Stimulated activated CD4-positive, alpha-beta T cell treated with anti-CD3 and anti-CD28 coated beads, TNF-alpha, amount 100 ng/mL, for 24 hours (primary cell): ENCODE measurements at places on chromosomes 12 and 14.
A peak's percentile ranks its signal among the peaks of the same experiment; 100 is the strongest.

DNA sequence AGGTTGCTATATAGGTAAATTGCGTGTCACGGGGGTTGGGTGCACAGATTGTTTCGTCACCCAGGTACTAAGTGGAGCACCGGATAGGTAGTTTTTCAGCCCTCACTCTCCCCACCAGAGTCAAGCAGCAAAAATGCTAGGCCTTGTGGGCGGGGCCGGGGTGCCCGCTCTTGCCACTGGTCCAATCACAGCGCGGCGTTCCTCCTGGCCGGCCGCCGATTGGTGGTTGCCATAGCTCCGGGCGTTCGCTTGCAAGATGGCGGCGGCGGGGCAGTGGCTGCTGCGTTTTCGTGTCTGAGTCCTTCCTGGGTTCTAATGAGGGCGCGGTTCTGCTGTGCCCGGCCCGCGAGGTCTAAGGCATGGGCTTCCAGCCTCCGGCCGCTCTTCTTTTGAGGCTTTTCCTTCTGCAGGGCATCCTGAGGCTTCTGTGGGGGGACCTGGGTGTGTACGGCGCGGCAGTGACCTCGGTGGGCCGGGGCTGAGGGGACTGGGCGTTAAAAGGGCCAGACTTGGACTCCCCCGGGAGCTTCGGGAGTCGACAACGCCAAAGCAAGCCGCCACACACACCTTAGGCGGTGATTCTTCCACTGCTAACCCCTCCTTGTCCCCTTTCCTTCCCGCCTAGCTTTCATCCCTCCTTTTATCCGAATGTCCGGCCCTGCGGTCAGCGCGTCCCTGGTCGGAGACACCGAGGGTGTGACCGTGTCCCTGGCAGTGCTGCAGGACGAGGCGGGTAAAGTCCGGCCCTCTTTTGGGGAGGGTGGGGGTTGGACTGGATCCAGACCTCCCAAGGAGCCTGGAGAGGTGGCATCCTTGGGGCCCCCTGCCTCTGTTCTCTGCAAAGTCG lies at the start of gene TCTN2:
Gene TCTN2, plus strand, starts transcription at position 232 of the 847 bp plus-strand sequence. Its CDS starts 128 bp downstream, at position 360.
- peak; percentile 91 for DNase-seq

GRCh38 chr14:44812672-44813071 lies 149.1 kb downstream of the KLHL28 start:
- no peak for DNase-seq

DNA sequence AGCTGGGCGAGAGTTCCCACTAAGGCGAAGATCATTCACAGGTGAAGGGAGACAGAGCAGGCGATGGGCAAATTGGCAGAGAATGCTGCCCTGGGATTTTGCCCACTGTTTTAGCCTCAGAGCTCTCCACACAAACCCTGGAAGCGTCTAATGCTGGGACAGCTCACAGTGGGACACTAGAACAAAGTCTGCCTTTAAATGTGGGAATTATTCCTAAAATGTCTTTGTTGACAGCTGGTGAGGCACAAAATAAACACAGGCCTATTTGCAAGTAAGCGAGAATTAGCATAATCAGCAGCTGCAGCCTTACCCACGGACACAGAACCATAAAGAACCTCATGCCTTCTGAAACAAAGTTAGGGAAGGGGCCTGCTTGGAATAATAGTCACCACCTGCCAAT lies 824.5 kb downstream of the AACS start:
- DNase-seq = no peak

GRCh38 chr12:1993871-1994371 lies 10.3 kb downstream of the DCP1B start:
- no peak for DNase-seq

- no peak for DNase-seq
Observed at GRCh38 chr14:47149326-47149725, 497.7 kb upstream of the RPL10L start.

GRCh38 chr14:67151082-67151666 lies 38.1 kb upstream of the GARIN2 start:
- DNase-seq = no peak

- DNase-seq = no peak
Observed at GRCh38 chr12:105677672-105678071, 347.2 kb downstream of the C12orf75 start.

DNA sequence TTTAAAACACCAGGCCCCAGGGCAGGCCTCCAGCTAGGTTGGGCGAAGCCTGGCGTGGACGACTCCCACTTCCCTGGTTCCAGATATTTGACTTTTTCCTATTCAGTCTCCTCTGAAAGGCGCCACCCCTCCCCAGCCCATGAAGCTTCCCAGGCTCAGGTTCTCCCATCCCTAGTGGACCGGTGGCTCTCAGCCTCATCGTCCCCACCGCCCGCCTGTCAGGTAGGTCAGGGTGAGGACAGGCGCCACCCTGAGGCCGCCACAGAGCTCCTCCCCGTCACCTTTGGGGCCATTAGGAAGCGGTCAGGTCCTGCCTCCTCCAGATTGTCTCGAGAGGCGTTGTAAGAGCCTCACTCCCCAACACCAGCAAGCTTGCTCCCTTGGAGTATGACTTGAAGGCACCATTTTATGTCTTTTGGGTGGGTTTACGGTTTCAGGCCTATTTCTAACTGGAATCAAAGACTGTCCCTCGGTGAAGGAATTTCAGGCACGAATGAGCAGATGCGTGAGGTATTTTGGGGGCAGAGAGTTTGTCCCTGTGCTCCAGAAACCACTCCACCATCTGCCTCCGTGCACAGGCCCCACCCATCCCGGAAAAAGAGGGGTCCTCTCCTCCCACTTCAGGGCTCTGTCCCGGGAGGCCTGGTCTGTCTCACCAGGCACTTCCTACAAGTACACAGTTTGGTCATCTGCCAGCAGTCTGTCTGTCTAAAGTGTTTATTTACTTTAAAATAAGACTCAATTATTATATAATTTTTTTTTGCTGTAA lies 55.6 kb downstream of the TSPAN9 start:
- DNase-seq = no peak

GRCh38 chr12:125773033-125773640 lies 707.9 kb downstream of the AACS start:
- DNase-seq = no peak

DNA sequence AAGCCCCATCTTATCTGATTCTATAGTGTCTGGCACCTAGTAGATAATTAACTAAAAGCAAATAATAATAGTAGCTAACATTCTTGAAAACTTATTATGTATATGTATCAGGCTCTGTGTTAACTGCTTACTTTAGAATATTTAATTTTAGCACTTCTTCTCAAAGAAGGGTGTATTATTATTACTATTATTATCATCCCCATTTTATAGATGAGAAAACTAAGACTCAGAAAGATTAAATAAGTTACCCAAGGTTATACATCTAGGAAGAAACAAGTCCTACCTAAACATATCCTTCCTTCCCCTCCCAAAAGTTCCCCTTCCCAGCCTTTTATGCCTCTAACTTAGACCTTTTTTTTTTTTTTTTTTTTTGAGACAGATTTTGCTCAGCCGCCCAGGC lies 61.4 kb downstream of the UBR7 start:
- no peak for DNase-seq

DNA sequence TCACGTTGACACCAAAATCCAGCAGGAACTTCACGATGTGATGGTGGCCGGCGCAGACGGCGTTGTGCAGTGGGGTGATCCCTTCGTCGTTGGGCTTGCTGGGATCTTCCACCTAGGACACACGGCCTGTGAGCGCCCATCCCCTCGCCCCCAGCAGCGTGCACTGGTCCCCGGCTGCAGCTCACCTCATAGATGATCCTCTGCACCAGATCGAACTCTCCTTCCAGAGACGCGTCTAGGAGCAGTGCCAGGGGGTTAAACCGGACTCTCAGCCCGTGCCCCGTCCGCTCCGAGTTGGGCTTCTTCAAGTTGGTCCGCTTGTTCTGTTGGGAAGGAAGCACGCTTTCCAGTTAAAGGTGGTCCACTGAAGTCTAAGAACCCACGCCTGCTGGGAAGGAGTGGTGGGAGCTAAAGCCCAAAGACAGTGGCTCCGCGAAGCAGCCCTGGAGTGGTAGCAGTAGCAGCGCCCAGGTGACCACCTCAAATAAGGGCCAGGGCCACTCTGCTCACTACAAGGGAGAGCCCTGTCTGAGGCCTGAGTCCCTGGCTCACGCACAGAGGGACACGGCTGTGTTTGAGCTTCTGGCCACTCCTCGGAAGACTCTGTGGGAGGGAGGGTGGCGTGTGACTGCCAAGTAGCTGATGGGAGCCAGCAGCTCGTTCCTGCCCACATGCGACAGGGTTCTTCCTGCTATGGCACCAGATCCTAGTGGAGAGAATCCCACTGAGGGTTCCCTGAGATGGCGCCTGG lies 23.3 kb downstream of the ZFYVE21 start:
- DNase-seq = no peak

GRCh38 chr12:43836475-43836989 lies 651 bp downstream of the TMEM117 start:
- DNase-seq = no peak

DNA sequence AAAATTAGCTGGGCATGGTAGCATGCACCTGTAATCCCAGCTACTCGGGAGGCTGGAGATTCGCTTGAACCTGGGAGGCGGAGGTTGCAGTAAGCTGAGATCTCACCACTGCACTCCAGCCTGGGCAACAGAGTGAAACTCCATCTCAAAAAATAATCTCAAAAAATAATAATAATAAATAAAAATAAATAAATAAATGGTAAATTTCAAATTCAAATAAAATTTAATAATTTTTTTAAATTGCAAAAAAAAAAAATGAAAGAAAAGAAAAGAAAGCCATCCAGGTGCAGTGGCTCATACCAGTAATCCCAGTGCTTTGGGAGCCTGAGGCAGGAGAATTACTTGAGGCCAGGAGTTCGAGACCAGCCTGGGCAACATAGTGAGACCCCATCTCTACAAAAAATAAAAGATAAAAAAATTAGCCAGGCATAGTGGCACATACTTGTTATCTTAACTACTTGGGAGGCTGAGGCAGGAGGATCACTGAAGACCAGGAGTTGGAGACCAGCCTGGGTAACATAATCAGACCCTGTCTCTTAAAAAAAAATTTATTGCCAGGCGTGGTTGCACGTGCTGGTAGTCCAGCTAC lies 36.4 kb downstream of the ALDH2 start:
- no peak for DNase-seq

DNA sequence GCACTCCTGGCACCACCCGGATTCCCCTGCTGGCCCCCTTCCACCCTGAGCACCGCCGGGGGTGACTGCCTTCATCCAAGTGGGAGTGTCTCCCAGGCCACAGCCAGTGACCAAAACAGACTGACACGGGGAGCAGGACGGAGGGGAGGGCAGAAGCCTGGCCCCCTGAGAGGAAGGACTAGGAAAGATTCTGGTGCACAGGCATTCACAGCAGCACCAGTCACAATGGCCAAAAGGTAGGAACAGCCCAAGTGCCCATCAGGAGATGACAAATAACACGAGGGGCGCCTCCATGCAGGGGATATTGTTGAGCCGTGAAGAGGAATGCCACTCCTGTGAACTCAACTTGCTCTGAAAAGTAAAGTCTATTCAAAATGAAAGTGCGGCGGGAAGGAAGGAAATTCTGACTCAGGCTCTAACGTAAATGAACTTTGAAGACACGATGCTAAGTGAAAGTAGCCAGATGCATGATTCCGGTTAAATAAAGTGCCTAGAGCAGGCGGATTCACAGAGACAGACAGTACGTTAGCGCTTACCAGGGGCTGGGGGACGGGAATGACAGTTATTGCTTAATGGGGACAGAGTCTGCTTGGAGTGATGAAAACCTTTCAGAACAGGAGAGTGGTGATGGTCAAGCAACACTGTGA lies 146.1 kb upstream of the NCOR2 start:
- peak; percentile 73 for DNase-seq

GRCh38 chr14:64830961-64831360 lies 48.7 kb downstream of the SPTB start:
- no peak for DNase-seq

GRCh38 chr14:41773536-41774279 lies 167.0 kb downstream of the LRFN5 start:
- no peak for DNase-seq

DNA sequence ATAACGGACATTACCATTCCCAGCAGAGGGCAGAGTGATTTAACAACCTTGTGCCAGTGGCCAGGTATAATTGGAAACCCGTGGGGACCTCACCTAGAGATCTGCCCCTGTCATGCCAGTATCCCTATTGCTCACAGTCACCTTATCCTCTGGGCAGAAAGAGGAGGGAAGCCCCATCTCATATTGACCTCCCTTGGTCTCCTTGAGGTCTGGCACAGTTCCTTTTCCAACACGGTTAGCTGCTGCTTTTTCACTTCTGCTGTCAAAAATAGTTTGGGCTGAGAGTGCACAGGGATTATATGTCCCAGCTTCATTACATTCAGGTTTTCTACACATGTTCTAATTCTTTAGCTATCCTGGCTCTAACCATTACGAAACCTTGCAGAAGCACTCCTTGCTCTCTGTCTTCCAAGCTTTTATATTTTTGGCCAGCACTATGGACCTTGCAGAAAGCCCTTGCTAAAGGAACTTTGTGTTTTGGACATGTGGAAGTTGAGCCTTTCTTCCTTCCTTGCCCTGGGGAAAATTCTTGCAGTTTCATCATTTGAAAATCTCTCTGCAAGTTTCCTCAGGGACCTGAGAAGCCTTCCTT lies 111.7 kb upstream of the MIS18BP1 start:
- DNase-seq = no peak
